ENCODE measurements at places on chromosomes 7 and 10.

DNA sequence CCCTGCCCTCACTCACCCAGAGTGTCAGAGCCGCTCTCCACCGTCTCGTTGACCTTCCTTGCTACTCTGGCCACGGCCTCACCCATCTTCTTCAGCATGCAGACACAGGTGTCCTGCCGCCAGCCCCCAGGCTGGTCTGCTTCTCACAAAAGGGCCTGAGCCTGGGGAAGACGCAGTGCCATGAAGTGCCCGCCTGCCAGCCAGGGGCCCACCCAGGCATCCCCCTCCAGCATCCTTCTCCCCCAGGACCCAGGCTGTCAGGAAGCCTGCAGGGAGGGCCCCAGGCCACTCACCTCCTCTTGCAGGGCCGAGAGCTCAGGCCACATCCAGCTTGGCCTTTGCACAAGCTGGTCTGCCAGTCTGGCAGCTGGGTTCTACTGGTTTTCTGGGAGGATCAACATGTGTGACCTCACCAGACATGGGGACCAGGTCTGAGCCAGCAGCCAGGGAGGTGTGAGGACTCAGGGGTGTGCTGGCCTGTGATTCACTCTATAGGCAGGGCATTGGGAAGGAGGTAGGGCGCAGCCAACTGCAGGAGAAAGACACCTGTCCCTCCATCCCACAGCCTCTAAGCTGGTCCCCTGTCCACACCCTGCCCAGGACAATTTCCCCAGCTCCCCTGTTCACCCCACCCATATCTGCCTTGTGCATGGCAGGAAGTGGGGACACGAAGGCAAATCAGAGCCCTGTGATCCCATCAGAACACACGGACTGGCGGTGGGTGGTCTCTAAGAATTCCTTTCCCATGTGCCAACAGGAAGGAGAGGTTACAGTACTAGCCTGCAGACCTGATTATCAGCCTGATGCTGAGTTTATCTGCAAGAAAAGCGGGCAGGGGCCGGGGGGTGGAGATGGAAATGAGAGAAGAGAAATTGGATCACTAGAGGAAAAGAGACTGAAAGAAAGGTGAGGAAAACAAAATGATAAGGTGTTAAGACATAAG is 5.7 kb downstream of the LRRC20 start:
- peak; percentile 57 for DNase-seq

GRCh38 chr7:130228840-130229502 is 21.3 kb downstream of the SSMEM1 start:
- no peak for DNase-seq

- DNase-seq: no peak
These were observed 3.9 kb upstream of the CDK6 start for GRCh38 chr7:92840316-92840715.

DNA sequence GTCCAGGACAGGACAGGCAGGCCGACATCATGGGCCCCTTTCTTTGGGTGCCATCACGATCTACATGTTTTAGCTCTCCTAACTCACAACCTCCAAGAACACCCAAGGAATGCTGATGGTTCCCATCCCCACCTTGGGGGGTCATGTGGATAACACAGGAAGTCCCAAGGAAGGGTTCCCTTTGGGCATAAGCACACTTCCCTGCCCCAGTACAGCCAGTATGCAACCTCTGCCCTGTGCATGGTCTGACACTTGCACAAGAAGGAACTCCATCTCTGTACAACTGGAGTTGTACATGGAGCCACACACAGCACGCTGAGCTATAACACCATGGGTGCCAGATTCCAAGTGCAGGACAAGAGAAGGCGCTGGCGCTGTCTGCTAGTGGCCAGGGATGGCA is 11.0 kb downstream of the MAT1A start:
- DNase-seq: no peak

- DNase-seq: no peak
These were observed 247.8 kb downstream of the EBF3 start for GRCh38 chr10:129716211-129716681.

DNA sequence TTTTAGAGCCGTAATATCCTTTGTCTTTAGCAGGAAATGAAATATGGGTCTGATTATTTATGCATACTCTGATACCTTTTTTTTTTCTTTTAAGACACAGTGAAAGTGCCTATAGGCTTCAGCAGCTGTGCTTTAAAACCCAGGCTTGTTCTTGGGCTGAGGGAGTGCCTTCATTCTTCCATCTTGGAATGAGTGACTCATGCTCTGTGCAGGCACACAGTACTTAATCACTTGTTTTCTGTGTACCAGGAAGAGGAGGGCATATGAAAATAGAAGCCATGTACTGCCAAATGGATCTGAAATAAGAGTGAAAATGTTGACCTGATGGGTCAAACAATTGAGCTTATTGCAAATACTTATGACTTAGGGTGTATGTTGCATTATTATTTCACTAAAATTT is 12.0 kb downstream of the INPP5F start:
- DNase-seq: peak; percentile 26
